ENCODE measurements at places on chromosomes 4 and X.

DNA sequence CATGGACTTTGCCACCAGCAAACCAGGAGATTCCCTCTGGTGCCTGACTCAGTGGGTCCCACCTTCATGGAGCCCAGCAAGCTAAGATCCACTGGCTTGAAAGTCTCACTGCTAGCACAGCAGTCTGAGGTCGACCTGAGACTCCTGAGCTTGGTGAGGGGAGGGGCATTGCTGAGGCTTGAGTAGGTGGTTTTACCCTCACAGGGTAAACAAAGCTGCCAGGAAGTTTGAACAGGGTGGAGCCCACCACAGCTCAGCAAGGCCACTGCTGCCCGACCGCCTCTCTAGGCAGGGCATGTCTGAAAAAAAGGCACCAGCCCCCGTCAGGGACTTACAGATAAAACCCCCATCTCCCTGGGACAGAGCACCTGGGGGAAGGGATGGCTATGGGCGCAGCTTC is 28.1 kb downstream of the FAM9A start:
- no peak for DNase-seq

DNA sequence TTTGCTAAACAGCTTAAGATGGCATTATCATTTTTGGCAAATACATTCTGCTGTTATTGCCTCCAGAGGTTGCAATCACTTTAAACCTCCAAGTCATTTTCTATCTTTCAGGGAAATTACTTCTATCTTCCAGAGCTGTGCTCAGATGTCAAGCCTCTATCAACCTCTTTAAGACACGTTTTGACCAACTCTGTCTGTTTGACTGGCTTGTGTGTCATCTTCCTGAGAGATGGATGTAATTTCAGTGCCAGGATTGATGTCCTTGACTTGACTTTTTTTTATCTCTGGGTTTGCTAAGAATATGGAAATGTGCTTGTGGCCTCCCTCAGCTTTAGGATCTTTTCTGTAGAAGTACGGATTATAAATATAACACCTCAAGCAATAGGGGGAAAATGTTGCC is 263.4 kb downstream of the GLUD2 start:
- no peak for DNase-seq

DNA sequence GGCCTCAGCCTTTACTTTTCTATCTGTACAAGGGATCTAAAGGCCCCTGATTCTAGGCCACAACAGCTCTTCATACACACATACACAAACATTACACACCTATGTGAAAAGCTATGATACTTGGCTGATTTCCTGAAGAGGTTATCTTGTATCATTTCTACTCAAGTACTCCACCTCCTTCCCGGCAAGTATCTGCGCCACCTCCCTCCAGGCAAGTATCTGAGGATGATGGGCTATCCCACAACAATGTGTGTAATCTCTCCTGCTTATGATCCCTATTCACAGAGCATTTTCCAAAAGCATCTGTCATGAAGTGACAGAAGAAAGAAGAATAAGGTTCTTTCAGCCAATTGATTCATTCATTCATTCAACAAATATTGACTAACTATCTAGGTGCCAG is 36.8 kb downstream of the AFAP1 start:
- no peak for DNase-seq

- no peak for DNase-seq
Observed at GRCh38 chrX:17803449-17803848, 57.6 kb downstream of the RAI2 start.

GRCh38 chr4:67204441-67204840 is 340.9 kb downstream of the CENPC start:
- no peak for DNase-seq

- no peak for DNase-seq
Observed at GRCh38 chr4:107689912-107690587, 30.0 kb downstream of the PAPSS1 start.

- no peak for DNase-seq
Observed at GRCh38 chr4:30776921-30777415, 56.8 kb downstream of the PCDH7 start.

DNA sequence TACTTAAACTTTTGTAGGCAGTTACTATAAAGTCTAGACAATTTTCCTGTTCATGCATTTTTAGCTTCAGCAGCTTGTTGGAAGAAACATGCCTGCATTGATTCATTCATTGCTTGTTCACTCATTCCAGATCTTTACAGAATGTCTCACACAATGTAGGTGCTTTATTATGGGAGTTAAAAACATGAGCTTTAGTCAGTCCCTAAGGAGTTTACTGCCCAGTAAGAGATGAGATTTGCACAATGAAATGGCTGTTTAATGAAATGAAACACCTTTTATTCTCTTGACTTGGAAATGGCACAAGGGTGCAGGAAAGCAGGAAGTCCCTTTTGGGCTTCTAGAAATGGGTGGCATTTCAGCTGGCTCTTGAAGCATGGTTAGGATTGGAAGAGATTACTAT is 2.9 kb downstream of the NOCT start:
- DNase-seq, result no peak

GRCh38 chr4:107006218-107006617 is 29.9 kb downstream of the DKK2 start:
- no peak for DNase-seq

GRCh38 chr4:94918543-94918942 is 160.8 kb downstream of the BMPR1B start:
- no peak for DNase-seq

- DNase-seq, result no peak
Observed at GRCh38 chrX:74117962-74118902, 185.7 kb upstream of the ZCCHC13 start.

DNA sequence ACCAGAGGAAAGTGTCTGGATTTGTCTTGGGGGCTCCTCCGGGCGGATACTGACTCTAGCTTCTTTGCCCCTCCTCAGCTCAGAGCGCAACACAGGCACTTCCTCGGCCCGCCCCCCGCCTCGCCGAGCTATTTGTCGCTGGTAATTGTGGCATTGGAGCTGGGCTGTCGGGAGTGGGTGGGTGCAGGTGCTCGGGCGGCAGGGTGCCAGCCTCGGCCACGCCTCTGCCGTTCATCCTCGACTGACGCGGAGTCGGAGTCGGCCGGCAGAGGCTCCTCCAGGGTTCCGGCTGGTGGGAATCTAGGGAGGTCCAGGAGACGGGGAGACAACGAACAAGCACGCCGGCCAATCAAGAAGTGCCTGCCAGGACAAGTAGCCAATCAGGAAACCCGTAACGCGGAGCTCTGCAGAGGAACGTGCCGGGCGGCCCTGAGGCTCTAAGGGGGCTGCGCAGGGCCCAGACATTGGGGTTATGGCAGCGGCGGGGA is 3.9 kb upstream of the SYN1 start:
- no peak for DNase-seq

- no peak for DNase-seq
Observed at GRCh38 chr4:146443525-146443924, 78.2 kb downstream of the SLC10A7 start.

DNA sequence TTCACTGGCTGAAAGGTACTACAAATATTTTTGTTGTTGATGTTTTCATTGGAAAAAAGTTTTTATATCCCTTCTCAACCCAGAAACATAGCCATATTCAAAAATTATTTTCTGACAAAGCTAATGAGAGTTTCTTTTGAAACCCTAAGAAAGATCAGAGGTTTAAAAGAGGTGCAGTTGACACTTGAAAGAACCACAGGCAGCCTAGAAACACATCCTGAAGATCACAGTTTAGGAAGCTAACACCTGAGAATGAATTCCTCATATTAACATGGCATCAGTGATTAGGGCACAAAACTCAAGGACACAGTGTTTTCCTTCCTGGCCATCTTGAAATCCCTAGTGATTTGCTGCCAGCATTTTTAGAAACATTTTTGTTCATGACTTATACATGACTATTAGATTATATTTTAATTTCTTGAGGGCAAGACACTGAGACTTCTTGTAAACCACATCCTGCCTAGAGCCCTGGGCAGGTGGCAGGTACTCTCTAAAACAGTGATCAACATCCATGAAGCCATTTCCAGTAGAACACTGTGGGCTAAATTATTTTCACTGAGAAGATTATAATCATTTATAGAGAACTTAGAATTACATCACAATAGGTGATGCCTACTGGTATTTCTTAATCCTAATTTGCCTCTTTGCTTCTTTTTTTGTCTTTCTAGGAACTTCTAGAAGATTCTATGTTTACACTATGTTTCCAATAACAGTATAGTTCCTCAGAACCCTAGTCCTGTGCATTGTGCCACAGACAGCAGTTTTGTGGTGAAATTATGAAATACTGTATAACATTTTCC is 80.0 kb downstream of the ARSJ start:
- DNase-seq, result no peak

DNA sequence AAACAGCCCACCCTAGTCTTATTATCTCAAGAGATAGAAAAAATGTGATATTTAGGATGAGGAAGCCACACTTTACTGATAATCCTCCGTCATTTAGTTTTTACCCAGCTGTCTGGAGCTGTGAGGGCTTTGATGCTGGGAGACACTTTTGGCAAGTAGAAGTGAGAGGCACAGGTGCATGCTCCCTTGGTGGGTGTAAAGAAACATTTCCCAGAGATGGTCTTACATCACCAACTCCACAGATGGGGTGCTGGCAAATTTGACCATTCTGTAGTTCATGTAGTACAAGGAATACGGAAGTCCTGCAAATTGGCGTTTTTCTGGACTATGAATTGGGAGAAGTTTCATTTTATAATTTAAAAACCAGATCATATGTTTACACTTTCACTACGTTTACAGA is 28.5 kb downstream of the TRIM61 start:
- no peak for DNase-seq

DNA sequence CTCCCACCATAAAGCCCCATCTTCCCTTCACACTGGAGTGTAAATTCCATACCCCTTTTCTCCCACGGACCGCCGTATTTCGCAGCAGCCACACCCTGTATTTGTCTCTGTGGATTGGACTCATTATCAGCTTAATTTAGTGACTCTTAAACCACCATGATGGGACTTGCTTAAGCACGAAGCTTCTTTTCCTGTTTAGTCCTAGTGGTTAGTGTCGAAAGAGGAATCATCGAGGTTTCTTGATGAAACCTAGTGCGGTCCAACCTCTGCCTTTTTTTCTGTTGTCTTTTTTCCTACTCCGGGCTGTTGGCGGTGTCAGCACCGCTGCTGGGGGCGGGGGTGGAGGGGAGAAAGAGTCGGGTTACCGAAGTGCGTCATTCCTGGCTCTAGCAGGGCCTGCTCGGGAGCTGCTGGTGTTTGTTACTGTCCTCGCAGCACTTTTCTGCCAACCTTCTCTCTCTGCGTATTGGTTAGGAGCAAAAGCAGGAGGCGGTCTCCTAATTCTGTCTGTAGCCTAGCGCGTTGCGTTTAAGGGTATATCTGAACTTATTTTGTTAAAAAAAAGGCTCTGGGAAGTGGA is 1.4 kb downstream of the STAG2 start:
- peak; percentile 82 for DNase-seq

Measured in stimulated activated effector memory CD8-positive, alpha-beta T cell treated with anti-CD3 and anti-CD28 coated beads, Interleukin-12 subunit alpha, Interleukin-12 subunit beta, amount 100 ng/mL, for 72 hours (primary cell).